ENCODE measurements at places on chromosomes 11 and 22.

DNA sequence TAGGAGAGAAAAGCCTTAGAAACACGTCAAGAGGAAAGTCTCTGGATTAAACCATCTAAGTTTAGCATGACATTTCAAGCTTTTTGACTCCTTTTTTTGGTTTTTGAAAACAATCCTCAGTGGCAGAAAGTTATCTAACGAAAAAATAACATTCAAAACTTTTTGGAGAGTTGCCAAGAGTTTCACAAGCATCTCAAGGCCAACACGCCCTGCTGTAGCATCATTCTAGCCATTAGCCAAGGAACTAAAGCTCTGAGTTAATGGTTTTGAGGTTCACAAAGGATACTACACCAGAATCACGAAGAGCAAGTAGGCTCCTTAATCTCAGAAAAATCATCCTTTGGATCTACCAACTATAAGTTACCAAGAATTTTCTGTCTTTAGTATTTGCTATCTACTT lies 94.8 kb downstream of the PICALM start:
- DNase-seq: no peak

DNA sequence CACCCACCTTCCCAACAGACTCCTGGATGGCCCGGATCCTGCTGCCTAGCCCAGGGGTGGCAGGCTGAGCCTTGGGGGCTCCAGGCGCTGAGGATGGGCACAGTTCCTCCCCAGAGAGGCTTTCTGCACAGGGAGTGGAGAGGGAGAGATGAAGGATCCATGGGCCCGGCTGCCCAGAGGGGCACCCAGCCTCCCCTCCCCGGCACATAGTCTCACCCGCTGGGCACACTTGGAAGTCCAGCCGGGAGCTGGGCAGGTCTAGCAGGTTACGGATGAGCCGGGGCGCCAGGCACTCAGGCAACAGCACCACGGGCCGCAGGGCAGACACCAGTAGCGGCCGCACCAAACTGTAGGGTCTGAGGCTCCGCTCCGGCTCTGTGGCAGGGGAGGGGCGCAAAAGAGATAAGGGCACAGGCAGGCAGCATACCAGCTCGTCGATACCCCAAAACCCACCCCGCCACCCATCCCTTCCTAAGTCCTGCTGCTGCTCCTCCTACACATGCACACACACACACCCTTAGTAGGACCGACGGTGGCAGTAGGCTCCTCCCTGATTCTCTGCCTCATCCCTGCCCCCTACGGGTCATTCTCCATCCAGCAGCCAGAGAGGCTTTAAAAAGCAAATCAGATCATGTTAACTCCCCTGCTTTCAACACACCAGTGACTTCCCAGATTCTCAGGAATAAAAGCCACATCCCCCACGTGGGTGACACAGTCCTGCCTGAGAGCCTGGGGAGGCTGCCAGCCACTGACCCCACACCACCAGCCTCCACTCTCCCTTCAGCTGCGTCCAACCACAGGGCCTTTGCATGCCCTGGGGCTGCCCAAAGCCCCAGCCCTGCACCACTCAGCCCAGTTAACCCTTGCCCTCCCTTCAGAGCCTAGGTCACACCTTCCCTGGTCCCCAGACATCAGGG lies 6.5 kb upstream of the MFNG start:
- peak; percentile 20 for DNase-seq

- DNase-seq: no peak
Measured at GRCh38 chr11:111011275-111011594, 234.3 kb upstream of the POU2AF2 start.

GRCh38 chr22:27186643-27187042 lies 529.3 kb downstream of the MIAT start:
- DNase-seq: no peak

GRCh38 chr11:59028105-59028504 lies 58.0 kb upstream of the GLYATL1B start:
- no peak for DNase-seq

DNA sequence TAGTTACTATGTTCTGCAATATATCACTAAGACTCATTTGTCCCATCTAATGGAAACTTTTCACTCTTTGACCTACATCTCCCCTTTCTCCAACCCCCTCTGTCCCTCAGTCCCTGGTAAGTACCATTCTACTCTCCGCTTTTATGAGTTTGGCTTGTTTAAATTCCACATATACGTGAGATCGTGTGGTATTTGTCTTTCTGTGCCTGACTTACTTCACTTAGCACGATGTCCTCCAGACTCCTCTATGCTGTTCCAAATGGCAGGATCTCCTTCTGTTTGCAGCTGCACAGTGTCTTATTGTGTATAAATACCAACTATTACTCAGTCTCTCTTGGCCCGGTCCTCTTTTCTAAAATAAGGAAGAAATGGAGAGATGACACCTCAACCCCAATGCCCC lies 205.4 kb upstream of the NTM start:
- no peak for DNase-seq

DNA sequence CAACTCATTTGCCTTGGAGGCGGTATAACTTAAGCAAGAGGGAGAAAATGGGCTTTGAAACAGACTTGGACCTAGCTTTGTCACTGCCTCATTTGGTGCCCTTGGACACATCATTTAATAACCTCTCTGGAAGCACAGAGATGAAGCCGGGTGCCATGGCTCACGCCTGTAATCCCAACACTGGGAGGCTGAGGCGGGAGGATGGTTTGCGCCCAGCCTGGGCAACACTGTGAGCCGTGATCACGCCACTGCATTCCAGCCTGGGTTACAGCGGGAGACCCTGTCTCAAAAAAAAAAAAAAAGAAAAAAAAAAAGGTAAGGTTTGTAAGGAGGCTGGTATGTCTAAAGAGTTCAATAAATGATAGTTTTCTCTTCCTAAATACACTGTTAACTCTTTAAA lies 806 bp downstream of the COA4 start:
- DNase-seq: peak; percentile 40

- no peak for DNase-seq
Measured at GRCh38 chr11:69089258-69089657, 40.5 kb downstream of the TPCN2 start.

GRCh38 chr11:110329445-110329844 lies 33.0 kb upstream of the RDX start:
- no peak for DNase-seq

DNA sequence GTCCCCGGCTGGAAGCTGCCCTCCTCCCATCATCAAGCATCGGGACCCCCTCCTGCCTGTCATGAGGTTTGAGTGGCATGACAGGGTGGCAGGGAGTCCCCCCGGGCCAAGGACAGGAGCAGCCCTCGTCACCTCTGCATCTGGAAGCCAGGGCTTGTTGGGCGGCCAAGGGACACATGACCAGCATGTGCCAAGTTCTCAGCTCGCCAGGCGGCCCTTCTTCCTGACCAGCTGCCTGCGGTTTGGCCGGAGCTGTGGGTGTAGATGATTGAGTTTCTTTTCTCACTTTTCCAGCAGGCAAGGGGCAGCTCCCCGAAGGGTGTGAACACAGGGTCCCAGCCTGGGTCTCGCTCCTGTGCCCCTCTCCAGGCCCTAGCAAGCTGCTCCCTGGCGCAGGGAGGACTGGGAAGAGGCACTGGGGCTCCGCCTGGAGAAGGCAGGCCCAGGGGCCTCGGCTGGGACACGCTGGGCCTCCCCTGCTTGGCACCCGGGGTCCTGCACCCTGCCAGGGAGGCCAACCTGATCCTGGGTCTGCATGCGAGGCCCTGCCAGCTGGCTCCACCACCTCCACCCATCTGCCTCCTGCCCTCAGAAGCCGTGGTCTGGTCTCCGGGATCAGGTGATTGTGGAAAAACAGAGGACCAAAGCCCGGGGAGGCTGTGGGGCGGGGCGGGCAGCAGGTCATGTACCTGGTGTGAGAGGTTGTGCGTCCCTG lies 13.4 kb downstream of the ARHGAP8 start:
- no peak for DNase-seq

- no peak for DNase-seq
Measured at GRCh38 chr11:43732225-43732624, 51.7 kb downstream of the HSD17B12 start.

GRCh38 chr11:2172676-2173075 lies 1.1 kb upstream of the TH start:
- no peak for DNase-seq

DNA sequence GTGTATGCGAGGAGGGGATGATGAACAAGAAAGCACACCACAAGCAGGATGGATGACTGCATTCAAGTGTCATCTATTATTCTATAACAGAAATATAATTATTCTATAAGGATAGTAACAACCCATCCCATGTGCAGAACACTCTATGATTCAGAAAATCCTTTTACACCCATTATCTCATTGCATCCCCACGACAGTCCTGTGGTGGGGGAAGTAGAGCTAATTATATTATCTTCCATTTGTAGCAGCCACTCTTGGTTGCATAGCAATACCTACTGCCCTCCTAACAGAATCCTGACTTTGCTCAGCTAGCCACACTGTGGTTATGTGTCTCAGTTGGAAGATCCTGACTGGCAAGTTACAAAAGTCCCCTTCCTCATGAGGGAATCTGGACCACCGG lies 406.5 kb upstream of the NARS2 start:
- no peak for DNase-seq

DNA sequence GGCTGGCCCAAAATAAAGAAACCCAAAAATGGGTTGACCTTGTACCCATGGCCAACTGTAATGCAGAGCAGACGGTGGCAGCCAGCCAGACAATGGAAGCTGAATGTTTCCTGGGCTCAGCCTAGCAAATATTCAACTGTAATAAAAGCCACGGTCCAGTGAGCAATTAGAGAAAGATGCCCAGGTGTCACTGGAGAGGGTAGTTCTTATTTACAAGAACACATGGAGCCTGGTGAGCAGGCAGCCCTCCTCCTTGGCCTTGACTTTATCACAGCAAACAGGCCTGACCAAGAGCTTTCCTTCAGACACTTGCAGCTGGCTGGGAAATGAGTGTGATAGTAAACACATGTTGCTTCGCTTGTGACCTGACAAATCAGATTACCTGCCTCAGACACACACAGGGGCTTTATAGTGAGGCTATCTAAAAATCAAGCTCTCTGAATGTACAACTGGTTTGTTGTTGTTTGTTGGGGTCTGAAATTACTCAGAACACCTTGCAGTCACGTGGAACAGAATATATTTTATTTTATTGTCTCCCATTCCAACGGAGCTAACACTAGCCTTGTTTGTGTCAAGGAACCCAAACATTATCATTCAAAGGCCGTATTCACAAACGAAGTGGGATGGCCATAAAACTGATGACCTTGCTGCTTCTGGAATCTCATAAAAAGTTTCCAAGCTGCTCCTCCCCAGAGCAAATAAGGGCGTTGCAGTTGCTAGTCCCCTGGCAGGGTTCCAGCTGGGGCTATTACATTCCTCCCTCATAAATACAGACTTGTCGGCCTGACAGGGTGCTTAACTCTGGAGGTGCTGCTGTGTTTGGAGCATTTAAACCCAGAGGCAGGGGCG lies 161.1 kb downstream of the BBOX1 start:
- DNase-seq: peak; percentile 95

GRCh38 chr22:38081941-38082828 lies 1.8 kb downstream of the SLC16A8 start:
- DNase-seq: no peak

- no peak for DNase-seq
Measured at GRCh38 chr11:85893395-85893794, 38.2 kb downstream of the CCDC83 start.

DNA sequence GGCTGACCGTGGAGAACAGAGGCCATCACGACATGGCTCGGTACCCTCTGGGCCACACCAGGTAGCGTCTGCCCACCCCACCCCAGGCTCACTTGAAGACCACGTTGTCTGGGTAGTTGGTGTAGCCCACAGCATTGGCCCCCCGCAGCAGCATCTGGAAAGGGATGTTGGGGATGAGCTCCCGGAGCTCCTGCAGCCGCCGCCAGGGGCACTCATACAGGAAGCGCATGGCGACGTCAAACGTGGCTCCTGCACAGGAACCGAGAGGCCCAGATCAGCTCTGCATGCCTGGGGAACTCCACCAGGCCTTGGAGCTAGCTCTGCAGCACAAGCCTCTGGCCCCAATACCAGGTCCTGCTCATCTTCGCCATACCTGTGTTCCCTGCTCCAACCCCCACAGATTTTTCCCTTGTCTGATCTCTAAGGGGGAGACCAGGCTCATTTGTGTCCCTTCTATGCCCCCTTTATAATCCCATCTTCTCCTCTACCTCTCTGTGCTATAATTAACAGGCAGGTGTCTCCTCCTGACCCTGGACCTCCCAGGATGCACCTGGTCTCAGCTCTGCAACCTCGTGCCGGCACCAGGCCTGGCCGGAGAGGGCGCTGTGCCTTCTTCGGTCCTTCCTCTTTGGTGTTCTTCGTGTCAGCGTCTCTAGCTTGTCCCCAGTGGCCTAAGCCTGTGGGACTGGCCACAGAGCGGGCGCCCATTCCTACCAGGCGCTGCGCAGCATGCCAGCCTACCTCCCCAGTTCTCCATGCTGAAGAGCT lies 5.0 kb upstream of the LRFN4 start:
- DNase-seq: no peak

- DNase-seq: no peak
Measured at GRCh38 chr22:30282616-30283046, 6.7 kb downstream of the CASTOR1 start.

GRCh38 chr11:108568195-108568858 lies 25.2 kb downstream of the EXPH5 start:
- no peak for DNase-seq

- DNase-seq: no peak
Measured at GRCh38 chr11:64101461-64101860, 64.5 kb downstream of the MACROD1 start.

- no peak for DNase-seq
Measured at GRCh38 chr22:44330744-44331660, 18.3 kb upstream of the SHISAL1 start.

- DNase-seq: no peak
Measured at GRCh38 chr11:121688055-121688491, 235.3 kb upstream of the SORL1-AS1 start.

DNA sequence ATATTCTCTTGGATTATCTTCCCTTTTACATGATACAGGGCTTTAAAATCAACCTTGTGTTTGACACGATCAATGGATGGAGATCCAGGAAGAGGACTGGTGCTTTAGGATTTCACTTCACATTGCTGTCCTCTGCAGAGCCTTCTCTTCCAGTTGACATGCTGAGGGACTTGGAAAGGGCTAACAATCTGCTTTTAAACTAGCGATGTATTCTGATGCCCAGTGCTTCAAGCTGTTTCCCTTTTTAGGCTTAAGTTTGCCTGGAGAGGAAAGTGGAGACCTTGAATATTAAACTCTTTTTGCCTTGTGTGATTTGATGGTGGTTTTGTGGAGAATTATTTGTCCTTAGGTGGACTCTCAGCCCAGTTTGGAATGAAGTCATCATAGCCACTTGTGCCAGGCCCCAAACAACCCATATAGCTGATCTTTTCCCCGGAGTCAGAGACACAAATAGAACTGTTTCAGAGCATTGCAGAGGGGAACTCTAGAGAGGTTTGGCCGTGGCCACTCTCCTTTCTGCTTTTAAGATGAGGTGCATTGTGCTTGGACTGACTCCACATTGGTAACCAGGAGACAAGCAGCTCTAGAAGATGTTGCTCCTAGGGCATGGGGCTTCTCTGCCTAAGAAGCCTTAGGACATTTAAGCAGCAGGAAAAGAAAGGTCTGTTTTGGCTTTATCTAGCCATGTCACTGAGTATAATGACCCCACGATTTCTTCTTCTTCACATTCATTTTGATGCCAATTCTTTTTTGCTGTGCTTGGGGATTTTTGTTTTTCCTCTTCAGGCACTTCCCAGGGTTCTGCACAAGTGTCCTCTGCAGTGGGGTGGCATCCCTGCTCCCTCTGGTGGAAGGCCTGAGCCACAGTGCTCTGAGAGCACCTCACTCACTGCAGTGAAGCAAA lies 152.8 kb downstream of the NCAM1 start:
- peak; percentile 36 for DNase-seq

Data from NCI-H2171 treated with DMSO at 0.1 percent for 48 hours (cell line).